ENCODE measurements at places on chromosomes 16 and 17.

GRCh38 chr17:31549121-31549524 lies 157.6 kb downstream of the RAB11FIP4 start:
- DNase-seq, result no peak

GRCh38 chr16:8173111-8173644 lies 417.1 kb downstream of the TMEM114 start:
- peak; percentile 36 for DNase-seq

DNA sequence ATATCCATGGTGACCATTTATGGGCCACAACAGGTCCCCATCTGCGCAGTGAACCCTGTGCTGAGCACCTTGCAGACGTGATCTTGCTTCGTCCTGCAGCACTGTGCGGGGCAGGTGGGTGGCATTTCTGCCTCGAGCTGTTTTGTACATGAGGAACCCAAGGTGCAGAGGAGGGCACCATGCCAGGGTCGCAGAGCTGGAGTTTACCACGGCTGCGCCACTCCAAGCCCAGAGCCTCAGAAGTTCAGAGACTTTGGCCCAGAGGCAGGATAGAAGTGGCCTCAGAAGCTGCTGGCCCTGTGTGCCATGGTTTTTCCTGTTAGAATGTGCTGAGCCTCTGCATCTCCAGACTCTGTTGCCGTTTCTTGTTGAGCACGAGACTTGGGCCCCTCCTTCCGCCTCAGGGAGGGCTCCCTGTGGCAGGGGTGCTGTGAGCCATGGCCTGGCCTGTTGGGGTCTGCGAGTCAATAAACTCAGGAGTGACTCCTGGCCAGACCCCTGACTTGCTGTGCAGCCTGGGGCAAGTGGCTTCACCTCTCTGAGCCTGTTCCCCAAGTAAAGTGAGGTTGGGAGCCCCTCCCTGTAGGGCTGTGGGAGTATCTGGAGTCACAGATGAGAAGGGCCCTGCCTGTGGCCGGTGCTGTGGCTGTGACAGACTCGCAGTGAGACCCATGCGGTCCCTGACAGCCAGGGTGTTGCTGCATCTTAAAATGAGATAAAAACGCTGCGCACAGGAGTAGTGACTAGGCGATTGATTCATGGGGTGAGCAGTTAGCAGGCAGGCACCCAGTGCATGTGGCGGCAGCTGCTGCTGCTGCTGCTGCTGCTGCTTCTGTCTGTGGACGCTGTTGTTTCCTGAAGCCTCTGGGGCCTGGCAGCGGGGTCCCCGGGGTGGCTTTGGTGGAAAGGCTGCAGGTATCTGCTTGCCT lies 11.8 kb downstream of the MAP2K3 start:
- peak; percentile 32 for DNase-seq

GRCh38 chr16:25553711-25554436 lies 137.9 kb upstream of the HS3ST4 start:
- DNase-seq, result no peak

- no peak for DNase-seq
Measured at GRCh38 chr16:24753000-24753399, 23.5 kb downstream of the TNRC6A start.

DNA sequence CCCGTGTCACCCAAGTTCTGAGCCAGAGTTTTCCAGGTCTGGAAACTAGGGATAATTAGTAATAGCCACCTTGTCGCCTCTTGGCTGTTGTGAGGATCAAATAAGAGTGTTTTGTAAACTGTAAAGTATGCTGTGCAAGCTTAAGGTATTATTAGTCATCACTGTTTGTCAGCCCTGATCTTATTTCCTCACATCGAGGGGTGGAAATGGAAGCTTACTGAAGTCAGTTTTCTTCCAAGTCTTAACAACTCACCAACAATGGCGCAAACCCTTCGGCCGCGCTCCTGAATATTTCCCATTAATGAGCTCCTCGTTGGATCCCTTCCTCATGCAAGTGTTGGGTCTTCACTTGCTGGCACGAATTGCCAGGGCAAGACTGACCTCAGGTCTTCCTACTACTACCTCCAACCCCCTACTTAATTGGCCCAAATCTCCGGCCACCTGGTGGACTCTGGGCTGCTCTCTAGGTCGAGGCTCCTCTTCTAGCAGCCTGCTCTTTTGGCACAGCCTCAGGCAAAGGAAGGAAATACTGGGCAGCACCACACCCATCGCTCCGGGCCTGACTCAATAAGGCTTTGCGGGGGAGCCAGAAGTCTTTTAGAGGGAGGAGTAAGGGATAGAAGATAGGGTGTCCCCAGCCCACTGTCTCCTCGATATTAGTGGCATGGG lies 885 bp upstream of the SLC35B1 start:
- no peak for DNase-seq

Data from GM13976 (cell line).